CD4-positive, alpha-beta T cell treated with Interleukin-17A for 1 hour (primary cell): ENCODE measurements at places on chromosomes 4 and X.

- DNase-seq, result peak; percentile 84
Measured at GRCh38 chr4:56907489-56908205, at the start of gene REST. TSS of gene REST (plus strand) at chr4:56907900. CDS start at chr4:56910639, 2,739 bp downstream.

DNA sequence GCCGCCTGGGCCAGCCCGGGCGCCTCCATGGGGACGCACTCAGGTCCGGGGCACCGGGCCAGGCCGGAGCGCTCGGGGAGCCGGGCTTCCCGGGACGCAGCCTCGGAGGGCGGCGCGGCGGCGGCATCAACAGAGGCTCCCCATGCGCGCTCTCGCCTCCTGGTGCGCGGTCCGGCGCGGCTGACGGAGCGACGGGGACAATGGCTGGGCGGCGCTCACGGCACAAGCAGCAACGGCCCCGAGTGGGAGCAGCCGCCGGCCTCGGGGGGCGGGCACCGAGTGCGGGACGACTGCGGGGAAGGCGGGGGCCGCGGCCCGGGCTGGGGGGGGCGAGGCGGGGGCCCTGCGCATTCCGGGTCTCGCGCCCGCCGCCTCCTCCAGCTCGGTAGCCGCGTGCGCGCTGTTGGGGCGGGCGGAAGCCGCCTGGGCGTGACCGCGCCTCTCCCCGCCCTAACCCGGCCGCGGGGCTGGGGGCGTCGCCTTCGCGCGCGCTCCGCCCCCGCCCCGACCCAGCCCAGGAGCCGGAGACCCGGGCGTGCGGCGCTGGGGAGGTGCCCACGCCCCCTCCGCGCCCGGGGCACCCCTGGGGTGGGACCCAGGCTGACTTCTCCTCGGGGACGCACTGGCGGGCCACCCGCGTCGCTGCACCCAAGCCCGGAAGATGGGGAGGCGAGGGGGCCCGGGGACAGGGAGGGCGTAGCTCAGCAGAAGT is at the start of gene PRKX:
PRKX (minus strand) TSS at position 425 of the 712 bp plus-strand sequence; CDS start at position 29, 396 bp downstream.
- DNase-seq, result peak; percentile 73

GRCh38 chr4:186445040-186445439 is 110.3 kb downstream of the MTNR1A start:
- no peak for DNase-seq

GRCh38 chr4:15551740-15552446 is 82.2 kb downstream of the CC2D2A start:
- no peak for DNase-seq

GRCh38 chr4:183638436-183638835 is 20.5 kb downstream of the RWDD4 start:
- DNase-seq, result no peak

- DNase-seq, result no peak
Measured at GRCh38 chrX:132373610-132374009, 115.2 kb downstream of the MBNL3 start.

DNA sequence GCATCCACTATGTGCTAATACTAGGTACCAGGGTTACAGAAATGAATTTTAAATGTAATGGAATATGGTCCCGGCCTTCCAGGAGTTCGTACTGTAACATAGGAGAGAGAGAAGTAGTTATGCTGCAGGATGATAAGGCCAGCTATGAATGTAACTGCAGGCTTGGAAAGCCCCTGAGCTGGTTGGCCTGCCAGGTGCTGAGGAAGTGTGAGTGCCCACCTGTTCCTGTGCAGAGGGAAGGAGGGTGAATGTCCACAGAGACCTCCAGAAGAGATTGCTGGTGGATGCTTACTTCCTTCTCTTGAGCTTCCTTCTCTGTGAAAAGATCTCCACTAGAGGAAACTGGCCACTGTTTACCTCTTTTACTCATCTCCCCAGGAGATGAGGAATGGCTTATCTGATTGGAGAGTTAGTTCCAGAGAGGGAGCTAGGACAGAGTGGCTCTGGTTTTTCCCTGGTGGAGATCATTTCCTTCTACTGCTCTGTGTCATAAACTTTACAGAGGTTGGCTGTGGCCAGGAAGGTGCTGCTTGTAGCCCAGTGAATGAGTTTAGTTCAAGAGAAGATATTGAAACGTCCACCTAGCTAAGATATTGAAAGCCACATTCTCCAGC is 114.0 kb upstream of the LNX1 start:
- no peak for DNase-seq

- no peak for DNase-seq
Measured at GRCh38 chr4:1060621-1061020, 49.2 kb downstream of the FGFRL1 start.

DNA sequence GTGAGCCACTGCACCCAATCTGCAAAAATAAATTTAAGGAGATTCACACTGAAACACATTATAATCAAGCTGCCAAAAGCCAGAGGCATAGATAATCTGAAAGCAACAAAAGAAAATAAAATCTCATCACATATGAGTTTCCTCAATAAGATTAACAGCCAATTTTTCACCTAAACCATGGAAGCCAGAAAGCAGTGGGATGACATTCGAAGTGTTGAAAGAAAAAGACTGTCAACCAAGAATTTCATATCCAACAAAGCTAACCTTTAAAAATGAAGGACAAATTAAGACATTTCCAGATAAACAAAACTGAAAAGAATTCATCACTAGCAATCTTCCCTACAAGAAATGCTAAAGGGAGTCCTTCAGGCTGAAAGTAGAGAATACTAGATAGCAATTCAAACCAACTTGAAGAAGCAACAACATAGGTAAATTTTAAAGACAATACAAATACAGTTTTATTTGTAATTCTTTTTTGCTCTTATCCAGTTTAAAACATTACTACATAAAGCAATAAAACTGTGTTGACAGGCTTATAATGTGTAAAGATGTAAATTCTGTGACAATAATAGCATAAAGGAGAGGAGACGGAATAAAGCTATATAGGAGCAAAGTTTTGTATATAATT is 23.1 kb upstream of the KLHL8 start:
- no peak for DNase-seq

DNA sequence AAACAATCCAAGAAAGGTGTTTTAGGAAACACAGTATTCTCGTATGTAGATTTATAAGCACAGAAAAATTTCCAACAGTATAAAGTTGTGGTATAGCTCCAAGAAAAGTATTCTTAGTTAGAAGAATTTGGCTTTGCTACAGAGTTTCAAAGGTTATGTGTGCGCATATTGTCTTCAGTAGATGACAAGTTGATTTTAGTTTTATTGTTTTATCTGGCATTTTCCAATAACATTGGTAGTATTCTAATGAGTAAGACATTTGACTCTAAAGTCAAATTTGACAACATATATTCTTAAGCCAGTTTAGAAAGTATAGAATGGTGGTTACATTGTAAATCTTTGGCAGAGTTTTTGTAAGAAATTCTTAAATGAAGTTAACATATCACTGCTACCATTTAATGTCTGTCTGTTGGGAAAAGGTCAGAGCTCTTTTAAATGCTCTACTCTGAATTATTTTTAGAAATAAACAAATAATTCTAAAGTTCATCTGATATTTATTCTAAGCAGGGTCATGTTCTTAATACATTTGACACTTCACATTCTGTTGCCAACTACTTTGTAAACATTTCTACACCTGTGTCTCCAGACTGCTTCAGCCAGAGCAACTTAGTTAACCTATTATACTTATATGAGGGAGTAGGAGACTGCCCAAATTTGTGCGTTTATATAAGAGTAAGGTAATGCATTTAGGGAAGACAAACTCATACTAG is 30.0 kb downstream of the CLCN3 start:
- DNase-seq, result no peak

GRCh38 chrX:24242649-24243175 is 71.2 kb downstream of the SUPT20HL2 start:
- no peak for DNase-seq

- DNase-seq, result peak; percentile 72
Measured at GRCh38 chr4:8241895-8242696, 27.5 kb upstream of the HTRA3 start.

- peak; percentile 1 for DNase-seq
Measured at GRCh38 chrX:112851161-112851779, 10.6 kb upstream of the AMOT start.

DNA sequence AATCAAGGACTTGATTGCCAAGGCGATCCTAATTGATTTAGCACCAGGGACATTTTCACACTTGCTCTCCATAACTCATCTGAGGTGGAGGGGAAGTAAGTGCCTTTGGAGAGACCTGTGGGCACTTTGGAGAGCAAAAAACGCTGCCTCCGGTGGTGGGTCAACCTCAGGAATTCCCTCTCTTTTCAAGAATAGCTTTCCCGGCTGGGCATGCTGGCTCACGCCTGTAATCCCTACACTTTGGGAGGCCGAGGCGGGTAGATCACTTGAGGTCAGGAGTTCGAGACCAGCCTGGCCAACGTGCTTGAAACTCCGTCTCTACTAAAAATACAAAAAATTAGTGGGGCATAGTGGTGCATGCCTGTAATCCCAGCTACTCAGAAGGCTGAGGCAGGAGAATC is 49.2 kb downstream of the PRPS1 start:
- no peak for DNase-seq

GRCh38 chr4:173218411-173219125 is 50.0 kb downstream of the GALNT7 start:
- DNase-seq, result no peak

DNA sequence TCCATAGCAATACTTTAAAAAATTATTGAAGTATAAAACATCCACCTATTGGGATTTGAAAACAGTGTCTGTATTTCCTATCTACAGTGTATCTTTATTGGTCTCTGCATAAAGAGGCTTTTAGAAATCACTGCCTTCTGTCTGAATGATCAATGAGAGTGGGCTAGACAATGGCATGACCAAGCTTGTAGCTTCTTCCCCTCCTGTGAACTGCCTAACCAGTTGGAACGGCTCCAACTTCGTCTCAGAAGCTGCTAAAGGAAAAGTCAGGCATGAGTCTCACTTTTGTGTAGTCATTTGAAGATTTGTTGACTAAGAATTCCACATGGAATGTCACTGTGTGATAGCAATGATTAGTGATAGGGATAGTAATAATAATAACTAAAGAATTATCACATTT is 64.2 kb downstream of the INTS12 start:
- no peak for DNase-seq

GRCh38 chrX:106331606-106332005 is 163.5 kb downstream of the PWWP3B start:
- no peak for DNase-seq
